ENCODE measurements at places on chromosomes 2 and 18.
A peak's percentile ranks its signal among the peaks of the same experiment; 100 is the strongest.

- no peak for DNase-seq
These were observed 43.7 kb upstream of the CAB39 start for GRCh38 chr2:230668939-230669303.

GRCh38 chr18:2905854-2906703 is 59.3 kb downstream of the EMILIN2 start:
- DNase-seq: no peak

DNA sequence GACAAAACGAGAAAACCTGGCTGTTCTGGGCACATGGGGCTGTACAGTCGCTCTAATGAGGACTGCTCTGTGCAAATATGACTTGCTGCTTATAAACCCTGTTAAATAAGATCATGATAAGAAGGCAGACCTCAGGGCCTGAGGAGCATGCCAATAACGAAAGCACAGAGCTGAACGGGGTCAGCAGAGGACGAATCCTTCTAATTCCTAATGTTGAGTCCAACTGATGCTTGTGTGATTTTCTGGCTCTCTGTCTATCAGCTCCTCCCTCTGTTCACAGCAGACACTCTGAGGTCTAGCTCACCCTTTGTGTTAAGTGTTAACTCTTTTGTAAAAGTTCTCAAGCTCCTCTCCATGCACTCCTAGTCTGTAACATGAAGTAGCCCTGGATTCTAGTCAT is 167.2 kb upstream of the REV1 start:
- DNase-seq: no peak

DNA sequence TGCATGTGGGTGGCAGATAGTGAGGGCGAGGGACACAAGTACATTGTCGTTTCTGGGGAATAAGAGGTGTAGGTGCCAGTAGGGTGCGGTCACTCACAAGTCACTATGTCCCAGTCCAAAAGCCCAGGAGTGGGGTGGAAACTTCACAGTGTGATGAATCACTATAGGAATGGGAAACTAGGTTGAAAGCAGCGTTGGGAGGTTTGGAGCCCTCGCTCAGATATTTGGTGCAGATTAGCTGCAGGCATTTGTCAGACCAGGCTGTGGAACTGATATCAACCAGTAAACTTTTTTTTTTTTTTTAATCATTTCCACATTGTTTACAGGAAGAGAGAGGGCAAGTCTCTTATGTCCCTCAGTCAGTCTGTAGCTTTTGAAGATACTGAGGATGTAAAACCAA is 121.8 kb downstream of the CERS6 start:
- DNase-seq: no peak

DNA sequence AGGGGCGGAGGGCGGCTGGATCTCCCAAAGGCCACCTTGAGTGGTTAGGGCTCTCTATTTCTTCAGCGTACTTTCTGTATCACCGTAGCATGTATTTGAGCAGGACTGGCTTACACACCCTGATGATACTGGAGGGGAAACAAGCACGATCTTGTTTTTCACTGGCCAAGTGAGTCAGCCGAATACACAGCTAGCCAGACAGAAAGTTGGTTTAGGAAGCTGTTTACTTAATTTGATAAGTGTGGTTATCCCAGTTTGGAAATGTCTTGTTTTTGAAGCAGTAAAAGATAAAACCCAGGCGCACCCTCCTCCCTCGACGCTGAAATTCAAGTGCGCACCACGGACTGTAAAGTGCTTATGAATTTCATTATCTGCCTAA is 582 bp downstream of the RIOK3 start:
- DNase-seq: peak; percentile 31

DNA sequence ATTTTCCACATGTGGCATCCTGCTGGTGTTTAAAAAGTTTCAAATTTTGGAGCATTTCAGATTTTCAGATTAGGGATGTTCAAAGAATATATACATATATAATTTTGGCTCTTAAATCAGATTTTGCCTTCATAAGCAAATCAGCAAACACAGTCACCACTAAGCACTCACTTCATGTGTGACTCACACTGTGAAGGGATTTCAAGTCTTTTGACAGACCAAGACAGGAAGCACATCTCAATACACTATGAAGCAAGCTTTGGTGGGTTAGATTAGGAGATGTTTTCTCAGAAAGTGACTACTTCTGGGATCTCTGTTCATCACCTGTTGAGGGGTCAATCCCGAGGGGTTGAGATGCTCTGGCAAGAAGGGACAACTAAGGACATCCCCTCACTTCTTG is 227.8 kb upstream of the RBBP8 start:
- DNase-seq: peak; percentile 76

- DNase-seq: no peak
These were observed 15.3 kb upstream of the PLB1 start for GRCh38 chr2:28480403-28481049.

DNA sequence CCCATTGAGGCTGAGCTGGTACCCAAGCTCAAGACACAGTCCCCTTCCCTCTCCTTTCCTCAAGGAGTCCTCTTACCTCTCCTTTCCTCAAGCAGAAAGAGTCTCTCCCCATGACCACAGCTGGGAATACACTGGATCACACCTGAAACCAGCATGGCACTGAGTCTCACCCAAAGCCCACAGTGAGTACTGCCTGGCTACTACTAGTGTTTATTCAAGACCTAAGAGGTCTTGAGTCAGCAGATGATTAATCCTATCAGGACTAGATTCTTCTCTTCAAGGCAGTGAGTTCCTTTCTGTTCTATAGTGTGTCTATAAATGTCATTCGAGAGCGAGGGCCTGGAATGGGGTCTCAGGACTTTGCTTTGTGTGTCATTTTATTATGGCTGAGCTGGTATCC is 111.4 kb downstream of the METTL4 start:
- DNase-seq: no peak

GRCh38 chr18:3186678-3187658 is 32.8 kb downstream of the MYOM1 start:
- DNase-seq: no peak

DNA sequence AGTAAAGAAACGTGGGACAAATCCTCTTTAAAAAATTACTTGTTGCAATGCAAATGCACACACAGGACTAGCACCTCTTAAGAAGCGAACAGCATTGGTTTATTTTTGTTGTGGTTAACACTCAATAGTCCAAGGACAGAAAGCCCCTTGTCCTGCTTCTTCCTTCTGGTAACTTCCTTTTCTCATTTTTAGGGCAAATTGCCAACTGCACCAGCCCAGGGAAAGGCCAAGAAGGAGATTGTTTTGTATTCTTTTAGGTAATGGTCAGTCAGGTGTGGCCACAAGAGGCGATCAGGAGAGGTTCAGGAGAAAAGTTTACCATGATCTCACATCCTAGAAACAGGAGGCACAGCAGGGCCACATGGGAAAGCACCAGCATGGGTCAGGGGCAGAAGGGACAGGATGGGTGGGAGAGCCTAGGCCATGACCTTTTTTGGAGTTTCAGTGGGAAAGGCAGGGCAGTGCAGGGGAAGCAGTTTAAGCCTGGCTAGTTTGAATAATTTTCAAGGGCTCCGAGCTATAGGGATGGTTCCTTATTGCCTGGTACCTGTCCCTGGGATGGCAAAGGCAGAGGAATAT is 73.0 kb downstream of the CHRNA1 start:
- no peak for DNase-seq

DNA sequence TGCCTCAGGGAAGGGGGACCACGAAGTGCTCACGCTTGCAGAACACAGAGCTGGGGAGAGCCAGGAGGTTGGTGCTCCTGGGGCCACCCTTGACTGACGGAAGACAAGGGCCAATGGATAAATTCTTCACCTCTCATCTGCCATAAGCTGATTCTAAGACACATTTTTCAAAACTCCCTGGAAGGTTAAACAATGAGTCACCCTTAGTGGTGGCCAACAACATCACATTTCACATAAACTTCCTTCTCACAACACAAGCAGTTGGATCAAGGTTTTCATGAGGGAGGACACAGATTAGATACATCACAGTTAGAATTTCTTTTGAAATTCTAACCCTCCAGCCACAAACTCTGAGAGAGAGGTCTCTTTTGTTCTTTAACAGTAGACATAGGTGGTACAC is 713.6 kb upstream of the POU3F3 start:
- no peak for DNase-seq

- DNase-seq: no peak
These were observed 38.3 kb upstream of the CTIF start for GRCh38 chr18:48500517-48500916.

GRCh38 chr2:112796486-112796885 is 12.2 kb upstream of the IL1A start:
- no peak for DNase-seq

- no peak for DNase-seq
These were observed 636.9 kb downstream of the PLCL1 start for GRCh38 chr2:198441246-198441645.

DNA sequence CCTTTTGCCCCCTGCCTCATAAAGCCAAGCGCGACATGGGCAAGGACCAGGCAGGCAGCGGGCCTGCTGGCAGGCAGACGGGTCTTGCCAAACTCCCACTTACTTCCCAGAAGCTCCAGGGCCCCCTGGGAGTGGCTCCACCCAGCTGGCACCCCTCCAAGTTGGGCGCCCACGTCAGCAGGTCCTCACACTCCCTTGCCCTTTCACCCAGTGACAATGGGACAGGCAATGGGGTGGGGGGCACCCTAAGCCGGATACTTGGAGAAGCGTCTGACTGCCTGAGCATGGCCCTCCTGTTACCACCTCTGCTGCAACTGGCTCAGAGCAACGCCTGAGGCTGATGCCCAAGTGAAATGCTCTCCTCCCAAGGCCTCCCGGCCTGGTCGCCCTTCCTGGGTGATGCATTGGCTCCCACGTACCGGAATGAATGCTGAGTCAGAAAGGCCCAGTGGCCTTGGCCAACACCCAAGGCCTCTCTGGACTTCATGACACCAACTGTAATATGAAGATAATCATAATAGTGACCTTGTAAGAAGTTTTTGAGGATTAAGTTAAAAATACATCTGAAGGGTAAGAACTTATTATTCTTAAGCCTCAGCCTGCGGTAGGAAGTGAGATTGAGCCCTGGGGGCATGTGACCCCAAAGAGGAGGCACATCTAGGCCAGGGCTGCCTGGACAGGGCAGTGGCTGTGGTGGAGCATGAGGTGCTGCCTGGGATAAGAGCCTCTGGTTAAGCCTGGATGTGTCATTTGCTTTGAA is 31.6 kb downstream of the KCNK3 start:
- peak; percentile 86 for DNase-seq

DNA sequence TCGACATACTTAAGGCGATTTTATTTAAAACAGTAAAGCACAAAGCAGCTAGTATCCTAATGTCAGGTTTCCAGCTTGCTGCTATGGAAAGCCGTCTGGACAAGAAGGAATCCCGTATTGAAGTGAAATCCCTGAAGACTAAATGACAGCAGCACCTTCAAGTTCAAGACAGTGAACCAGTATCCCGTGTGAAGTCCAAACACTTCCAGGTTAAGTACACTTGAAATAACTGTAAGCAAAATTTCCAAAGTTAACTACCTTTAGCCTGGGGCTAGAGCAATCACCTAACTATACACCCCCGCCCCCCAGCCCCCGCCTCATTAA is 1.2 kb downstream of the MBOAT2 start:
- no peak for DNase-seq
